ENCODE measurements at places on chromosomes 2 and 18.

DNA sequence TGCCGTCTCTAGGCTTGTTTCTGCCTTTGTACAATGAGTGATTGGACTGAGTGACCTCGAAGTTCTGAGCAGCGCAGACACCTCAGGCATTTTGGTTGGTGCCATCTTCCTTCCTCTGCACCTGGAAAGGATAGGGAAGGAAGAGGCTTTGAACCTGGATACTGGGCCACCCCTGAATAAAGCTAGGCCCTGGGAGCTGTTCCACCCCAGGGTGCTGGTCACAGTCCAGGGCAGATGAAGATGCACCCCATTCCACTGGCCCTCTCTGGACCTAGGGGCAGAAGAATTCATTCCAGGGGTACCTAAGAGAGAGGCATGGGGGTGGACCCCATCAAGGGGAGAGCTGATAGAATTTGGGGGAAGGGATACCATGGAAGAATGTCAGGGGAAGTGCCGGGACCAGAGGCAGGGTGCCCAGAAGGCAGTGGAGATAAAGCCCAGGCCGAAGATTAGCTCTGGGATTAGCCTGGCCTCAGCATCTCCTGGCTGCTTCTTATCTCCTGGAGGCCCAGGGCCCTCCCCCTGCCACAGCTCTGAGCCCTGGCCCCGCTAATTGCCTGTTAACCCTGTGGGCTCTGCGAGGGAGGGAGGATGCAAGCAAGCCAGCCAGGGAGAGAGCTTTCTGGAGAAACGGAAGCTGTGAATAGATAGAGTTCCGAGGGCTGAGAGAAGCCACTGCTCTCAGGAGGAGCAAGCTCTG is 11.4 kb downstream of the ASIC4 start:
- DNase-seq, result no peak

DNA sequence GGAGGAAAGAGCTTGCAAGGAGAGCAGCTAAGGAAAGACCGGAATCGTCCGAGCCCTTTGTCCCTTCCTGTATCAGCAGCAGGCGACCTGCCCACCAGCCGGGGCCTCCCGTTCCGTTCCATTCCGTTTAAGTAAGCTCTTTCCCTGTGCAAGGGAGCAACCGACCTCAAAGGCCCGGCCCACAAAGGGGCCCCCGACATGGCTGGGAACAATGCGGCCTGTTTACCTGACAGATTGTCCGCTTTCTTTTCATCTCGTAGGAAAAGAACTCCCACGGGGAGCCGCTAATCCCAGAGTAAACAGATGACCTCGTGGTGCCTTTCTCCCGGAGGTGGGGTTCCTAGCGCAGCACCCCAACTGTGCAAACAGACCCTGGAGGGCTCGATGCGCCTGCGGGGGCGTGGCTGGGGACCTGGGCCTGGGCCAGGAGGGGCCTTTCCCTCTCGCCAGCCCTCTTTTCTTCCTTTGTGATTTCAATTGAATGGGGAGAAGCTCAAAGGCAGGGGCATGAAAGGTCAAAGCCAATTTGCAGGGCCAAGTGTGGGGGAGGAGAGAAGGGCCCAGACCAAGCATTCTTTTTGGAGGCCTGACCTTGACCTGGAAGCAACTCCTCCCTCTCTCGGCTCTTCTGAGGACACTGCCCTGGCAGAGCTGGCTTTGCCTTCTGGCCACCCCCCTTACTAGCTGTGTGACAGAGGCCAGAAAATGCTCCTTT is 120.2 kb downstream of the INHBB start:
- no peak for DNase-seq

- DNase-seq, result peak; percentile 61
Measured at GRCh38 chr2:149017116-149017985, 21.1 kb upstream of the LYPD6B start.

GRCh38 chr18:62611453-62612288 is 88.8 kb downstream of the ZCCHC2 start:
- DNase-seq, result no peak

DNA sequence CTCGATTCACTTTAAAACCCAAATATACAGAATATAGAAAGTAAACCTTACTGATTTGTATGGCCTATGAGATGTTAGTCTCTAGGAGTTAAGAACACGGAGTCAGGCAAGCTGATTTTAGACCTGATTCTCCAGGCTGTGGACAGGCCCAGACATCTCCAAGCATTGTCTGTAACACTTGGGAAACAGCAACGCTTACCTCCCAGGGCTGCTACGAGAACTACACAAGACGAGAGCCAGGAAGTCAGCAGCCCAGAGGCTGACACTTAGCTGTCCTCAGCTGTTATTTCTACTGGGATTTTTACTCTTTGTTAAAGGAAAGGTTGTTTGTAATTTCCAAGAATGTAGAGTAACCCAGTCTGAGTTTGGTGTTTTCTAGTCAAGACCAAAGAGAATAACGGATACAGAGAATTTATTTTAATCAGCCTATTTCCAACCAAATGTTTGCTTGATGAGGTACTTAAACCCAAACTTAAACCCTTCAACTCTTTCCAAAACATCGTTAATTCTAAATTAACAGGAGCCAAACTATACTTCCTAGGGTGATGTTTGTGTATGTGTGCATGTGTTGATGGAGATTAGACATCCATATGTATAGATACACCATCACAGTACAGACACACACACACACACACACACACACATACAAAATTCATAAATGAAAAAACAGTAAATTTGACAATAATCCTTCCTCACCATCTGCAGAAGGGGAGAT is 123.4 kb downstream of the LAMA1 start:
- no peak for DNase-seq

GRCh38 chr2:105917226-105917625 is 172.5 kb downstream of the NCK2 start:
- no peak for DNase-seq

DNA sequence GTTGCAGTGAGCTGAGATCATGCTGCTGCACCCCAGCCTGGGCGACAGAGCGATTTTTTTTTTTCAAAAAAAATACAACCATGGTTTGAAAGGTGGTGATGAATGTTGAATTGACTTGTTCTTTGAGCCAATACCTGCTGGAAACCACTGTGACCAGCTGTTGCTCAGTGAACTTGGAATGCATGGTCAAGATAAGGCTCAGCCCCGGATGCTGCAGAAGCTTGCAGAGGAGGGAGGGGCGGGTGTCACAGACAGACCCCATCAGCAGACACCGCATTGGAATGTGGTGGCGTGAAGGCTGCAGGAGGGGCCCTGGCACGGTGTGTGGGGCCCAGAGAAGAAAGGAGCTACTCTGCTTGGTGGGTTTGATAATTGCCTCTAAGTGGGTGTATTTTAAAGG is 91.6 kb downstream of the ITGB1BP1 start:
- DNase-seq, result no peak

DNA sequence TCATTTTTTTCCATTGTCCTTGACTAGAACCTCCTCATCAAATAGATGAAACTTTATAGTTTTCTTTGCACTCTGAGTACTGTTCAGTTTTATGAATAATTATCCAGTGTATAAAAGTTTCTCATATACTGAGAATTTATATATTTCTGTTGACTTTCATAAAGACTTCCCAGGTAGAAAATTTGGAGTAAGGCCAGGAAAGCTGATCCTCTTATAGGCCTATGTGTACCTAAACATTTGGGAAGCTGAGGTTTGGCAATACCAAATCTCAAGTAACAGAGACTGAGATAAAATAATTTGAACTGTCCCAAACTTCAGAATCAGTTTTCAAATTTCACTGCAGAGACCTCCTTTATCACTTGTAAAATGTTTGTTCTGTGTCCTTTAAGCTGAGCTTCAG is 43.4 kb downstream of the CCDC102B start:
- DNase-seq, result no peak

- no peak for DNase-seq
Measured at GRCh38 chr2:150997702-150998440, 263.8 kb downstream of the RBM43 start.

DNA sequence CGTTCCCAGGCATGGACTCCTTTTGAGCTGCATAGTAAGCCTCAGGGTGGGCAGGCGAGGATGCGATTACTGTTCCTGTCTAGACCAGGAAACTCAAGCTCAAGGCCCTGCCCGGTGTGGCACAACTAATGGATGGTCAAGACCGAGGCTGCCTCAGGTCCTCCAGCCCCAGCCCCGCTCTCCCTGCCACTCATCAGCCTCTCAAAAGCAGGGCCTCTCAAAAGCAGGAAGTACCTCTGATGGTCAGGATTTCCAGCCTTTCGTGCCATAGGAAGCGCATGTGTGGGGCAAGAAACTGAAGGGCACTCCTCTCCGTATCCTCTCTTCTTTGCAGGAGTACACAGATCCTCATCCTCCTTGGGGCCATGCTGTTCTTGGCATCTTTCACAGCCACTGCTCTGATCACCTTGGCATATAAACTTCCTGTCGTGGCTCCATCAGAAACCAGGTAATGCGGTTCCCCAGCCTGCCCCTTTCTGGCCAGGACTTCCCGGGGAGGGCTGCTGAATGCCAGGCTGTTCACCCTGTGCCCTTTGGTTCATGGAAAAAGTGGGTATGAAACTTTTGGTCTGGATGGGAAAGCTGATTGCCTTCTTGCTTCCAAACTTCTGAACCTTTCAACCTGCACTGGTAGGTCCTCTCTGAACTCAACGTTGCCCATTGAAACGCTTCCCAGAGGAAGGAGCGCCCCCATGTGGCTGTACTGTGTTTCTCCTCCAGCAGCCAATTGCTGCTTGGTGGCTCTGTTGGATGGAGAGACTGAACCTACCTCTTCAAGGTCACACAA is 82.8 kb upstream of the SEC11C start:
- no peak for DNase-seq

DNA sequence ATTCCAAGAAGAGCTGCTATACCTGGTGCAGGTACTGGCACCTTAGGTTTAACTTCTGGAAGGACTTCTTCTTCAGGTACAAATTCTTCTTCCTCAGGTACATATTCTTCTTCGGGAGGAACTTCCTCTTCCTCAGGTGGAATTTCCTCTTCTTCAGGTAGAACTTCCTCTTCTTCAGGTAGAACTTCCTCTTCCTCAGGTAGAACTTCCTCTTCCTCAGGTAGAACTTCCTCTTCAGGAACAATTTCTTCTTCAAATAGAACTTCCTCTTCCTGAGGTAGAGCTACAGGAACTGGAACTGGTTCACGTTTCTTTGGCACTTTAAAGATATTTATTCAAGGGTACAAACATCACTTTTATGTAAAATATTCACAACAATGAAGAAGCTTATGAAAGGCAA is 129.6 kb downstream of the TTN start:
- no peak for DNase-seq

GRCh38 chr2:144208924-144209323 is 311.0 kb downstream of the ZEB2 start:
- no peak for DNase-seq

DNA sequence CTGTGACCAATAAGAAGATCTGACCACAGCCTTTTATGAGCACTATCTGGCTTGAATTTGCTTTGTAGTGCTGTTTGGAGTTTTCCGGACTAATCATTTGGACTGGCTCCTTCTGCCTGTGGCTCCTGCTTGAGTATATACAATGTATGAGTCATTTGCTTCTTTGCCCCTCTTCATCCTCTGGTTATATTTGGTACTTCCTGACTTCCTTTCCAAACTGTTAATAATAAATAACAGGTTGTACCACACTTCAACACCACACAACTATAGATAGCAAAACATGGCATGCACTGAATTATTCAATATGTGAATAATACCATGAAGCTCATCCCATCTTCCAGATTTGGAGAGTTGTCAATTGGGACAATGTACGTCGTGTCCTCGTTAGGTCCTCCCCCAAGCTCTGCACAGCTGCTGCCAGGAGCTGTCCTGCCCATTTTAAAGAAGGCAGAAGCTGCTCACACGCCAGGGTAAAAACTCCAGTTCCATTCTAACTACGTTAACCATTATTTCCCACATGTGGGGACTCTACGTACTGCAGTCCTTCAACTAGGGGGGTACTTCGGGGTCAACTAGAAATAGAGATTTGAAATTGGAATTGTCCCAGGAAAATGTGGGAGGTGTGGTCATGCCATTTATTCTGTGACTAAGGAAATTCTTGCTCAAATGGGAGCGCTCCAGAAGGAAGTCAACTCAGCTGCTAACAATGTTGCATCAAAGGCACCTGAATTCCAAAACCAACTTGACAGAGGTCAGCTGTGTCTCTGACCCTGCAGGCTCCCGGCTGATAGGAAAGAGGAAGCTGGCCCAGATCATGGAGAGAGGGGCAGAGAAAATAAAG is 38.1 kb downstream of the ST8SIA5 start:
- DNase-seq, result no peak

All from activated CD4-positive, alpha-beta T cell treated with anti-CD3 and anti-CD28 coated beads for 24 hours (primary cell).